Astrocyte (in vitro differentiated cells and primary cell): ENCODE measurements at places on chromosomes 7 and 10. TPM values are rescaled to one million over a fixed set of nuclear protein-coding genes. Genes with fewer than 3 reads are reported as not detected.

GRCh38 chr10:89652806-89653370, 7.8 kb upstream of the PANK1 start:
- peak overlapping the region; percentile 11 for H3K4me3 ChIP-seq
- peak overlapping the region; percentile 33 for H3K27ac ChIP-seq
- H3K4me1 ChIP-seq: peaks cover 12% of the 10 kb centered on the region
- DNase-seq: peak; percentile 9

- DNase-seq: no peak
- no peaks in the 10 kb centered on the region for H3K27me3 ChIP-seq
- H3K27ac ChIP-seq: no peak overlapping the region
- H3K36me3 ChIP-seq: peaks cover 5% of the 10 kb centered on the region
- H3K4me1 ChIP-seq: no peaks in the 10 kb centered on the region
- no peak overlapping the region for H3K4me3 ChIP-seq
These were observed 7.4 kb downstream of the TMEM248 start for GRCh38 chr7:66928388-66928787.

DNA sequence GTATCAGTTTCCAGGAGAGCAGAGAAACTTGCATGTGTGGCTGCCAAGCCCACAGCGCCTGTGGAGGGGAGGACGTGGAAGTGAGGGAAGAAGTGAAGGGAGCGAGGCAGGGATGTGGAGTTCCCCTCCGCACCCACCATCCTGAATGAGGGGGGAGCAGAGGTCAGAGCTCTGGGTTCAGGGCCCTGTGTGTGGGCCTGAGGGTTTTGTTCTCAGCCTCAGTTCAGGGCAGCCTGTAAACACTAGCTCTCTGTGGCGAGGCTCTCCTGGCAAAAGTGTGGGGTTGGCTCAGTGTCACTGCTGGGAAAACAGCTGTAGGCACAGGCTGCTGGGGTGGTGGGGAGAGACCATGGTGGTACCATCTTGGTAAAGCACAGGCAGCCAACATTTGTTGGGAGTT, 108.4 kb downstream of the C10orf105 start:
- no peaks in the 10 kb centered on the region for H3K4me1 ChIP-seq
- H3K4me3 ChIP-seq: no peak overlapping the region
- DNase-seq: no peak
- H3K27me3 ChIP-seq: peaks cover 19% of the 10 kb centered on the region

Gene KLF14
- total RNA-seq: 0.07 TPM in 1 of 2 replicates, not detected in the other

Gene SLC26A3
- total RNA-seq: not detected in 2 replicates

Gene SFTPD
- total RNA-seq: 0.22 and 0.27 TPM in 2 replicates

Gene GNG11
- 7.7 and 8.8 TPM in 2 replicates for total RNA-seq

Gene GHRHR
- not detected in 2 replicates for total RNA-seq
